ENCODE measurements at places on chromosomes 12 and 14.

DNA sequence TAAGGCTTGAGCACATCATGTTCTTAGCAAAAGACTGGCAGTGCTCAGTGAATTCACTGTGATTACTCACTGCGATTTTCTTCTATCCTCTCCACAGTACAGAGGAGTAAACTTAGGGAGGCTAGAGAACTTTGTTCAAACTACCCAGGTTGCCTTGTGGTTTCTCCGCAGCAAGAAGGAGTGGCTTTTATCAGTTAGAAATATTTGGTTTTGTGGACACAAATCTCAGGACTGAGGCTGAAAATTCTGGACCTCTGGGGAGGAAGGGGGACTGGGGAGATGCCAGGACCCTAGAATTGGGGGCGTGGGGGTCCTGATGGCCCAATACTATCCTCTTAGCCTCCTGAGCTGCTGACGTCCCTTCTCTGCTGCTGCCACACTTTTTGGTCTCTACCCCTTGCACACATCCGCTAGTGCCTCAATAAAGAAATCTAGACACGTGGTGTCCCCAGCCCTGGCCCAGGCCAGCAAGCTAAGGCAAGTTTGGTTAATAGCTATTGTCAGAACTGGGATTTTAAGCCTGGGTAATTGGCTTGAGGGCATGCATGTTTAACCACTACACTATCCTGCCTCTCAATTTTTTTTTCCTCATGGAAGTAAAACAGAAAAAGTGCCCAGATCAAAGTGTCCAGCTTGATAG lies 842 bp downstream of the OAS2 start:
- DNase-seq, result peak; percentile 29

DNA sequence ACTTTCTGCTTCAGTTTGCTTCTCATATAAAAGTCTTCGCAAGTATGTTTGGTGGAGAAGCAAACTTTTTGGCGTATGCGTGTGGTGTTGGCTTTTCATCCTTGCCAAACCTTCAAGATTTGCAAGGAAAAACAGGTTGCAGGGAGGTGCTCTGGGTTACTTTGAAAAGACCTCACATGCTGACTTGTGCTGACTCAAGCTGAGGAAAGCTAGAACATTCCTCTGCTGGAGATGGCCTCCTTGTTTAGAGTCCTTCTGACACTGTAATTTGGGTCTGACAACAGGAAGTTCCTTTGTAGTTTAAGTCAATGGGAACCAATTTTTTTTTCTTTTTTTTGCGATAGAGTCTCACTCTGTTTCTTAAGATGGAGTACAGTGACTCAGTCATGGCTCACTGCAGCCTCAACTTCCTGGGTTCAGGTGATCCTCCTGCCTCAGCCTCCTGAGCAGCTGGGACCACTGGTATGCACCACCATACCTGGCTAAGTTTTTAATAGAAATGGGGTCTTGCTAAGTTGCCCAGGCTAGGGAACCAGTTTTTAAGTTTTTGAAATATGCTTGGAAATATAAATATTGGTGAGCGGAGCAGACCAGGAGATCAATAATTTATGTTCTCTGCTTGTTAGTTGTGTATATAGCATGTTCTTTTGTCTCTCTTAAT lies 2.6 kb upstream of the ACACB start:
- DNase-seq, result no peak

GRCh38 chr12:55932551-55932910 lies 1.6 kb downstream of the DGKA start:
- peak; percentile 56 for DNase-seq

- DNase-seq, result no peak
Measured at GRCh38 chr12:54697851-54698250, 49.7 kb upstream of the DCD start.

DNA sequence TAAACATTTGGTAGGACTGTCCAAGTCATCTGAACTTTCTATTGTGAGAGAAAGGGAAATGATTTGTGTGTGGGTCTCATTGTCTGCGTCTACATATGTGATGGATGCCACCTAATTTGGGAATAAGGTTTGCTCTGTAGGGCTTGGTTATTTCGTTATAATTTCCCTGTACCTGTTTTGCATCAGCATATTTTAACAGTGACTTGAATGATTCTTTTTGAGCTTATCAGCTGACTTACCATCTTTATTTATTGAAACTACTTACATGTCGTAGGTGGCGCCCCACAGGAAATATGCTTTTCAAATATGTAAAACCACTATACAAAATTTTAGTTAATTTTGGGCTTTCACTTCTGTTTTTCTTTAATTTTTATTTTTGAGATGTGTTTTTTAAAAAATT lies 56.5 kb upstream of the BCAT1 start:
- no peak for DNase-seq

GRCh38 chr12:49108958-49109404 lies 1.7 kb downstream of the LMBR1L start:
- no peak for DNase-seq

- DNase-seq, result no peak
Measured at GRCh38 chr12:27580561-27581330, 56.7 kb downstream of the PPFIBP1 start.

DNA sequence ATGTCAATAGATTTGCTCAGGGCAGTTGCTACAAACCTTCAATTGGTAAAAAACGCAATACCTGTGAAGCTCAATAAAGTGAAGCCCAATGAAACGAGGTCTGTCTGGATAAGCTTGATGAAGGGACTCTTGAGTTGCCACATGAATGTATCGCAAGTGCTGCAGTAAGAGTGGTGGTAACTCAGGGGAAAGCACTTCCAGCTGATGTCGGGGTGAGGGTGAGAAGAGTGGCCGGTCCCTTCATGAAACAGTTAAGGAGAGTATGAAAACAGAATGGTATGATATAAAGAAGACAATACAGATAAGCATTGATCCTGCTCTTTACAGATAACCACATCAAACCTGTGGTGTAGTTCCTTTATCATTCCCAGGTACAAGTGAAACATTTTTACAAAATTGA lies 83.4 kb upstream of the EVL start:
- DNase-seq, result no peak

- DNase-seq, result no peak
Measured at GRCh38 chr14:35284506-35284905, 7.7 kb upstream of the PSMA6 start.

DNA sequence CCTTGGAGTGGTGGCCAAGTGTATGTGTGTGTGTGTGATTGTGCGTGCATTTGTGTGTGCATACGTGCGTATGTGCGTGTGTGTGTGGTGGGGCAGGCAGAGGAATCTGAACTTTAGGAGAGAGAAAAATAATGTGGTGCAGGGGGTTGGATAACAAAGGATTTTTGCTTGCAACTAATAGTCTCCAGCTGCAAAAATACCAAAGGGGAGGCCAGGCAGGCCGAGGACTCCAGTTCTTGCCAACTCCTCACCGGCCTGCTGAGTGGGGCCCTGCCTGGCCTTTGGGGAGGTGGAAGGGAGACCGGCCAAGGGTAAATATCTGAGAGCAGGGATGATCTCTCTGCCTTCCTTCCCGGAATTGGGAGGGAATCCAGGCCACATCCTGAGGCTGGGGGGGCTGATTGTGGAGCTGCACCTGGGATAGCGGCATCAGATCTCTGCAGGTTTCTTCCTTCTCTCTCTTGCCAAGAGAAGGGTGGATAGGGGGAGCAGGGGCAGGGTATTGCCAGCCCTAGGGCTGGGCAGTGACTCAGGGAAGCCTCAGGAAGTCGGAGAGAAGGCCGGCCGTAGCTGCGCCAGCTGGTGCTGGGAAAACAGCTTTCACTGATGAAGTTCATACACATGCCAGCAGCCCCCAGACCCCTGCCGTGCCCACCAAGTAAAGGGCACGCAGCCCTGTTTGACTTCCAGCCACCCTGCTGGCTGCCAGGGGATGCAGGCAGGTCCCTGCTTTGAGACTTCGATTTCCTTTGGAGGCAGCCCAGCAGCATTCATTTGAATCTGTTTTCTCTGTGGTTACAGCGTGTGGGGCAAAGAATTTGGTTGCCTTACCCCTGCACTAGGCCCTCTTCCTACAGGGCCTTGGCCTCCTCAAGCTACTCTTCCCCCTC lies 4.6 kb upstream of the LRP1-AS start:
- no peak for DNase-seq

DNA sequence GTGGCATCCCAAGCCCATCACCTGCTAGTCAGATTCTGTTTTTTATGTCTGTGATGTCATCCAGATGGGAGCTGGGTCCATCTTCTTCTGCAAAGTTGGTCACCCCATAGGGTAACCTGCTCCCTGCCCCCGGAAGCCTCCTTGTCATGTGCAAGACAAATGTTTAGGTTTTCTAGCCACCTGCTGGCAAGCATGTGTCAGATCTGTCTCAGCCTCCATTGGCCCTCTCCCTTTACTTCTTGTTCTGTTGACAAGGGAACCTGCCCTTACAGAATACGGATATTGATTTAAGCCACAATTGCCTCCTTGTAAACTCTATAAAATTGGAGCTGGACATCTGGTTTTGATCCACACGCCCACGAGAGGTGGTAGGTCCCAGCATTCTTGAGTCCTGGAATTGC lies 7.5 kb downstream of the NTF3 start:
- no peak for DNase-seq
